ENCODE measurements at places on chromosomes 2 and 18.

DNA sequence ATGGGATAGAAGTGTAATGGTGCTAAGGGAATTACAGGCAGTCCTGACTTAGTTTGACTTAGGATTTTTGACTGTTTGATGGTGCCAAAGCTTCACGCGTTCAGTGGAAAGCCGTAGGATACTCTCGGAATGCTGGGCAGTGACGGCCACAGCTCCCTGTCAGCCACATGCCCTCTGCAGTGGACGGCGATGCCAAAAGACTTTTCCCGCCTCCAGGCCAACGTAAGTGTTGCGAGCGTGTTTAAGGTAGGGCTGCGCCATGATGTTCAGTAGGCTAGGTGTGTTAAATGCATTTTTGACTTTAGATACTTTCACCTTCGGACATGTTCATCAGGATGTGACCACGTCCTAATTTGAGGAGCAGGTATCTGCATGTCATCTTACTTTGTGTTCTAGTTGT, 63.4 kb downstream of the DCDC2C start:
- no peak for DNase-seq

- no peak for DNase-seq
Observed at GRCh38 chr2:215105607-215106354, 32.6 kb downstream of the ABCA12 start.

DNA sequence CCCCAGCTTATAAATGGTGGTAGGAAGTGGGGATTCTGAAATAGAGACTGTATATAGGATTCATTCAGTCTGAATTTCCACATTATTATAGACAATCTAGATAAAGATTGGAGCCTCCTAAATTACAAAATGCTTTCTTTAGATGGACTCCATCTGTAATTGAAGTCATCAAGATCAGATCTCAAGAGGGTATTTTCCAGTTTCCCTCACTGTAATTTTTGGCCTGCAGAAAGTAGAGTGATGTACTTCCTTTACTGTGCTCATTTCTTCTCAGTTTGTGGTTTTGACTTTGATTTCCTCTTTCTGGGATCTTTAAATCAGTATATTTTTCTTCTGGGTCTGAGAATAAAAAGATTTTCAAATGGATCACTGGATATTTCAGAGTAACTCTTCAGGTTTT, 7.2 kb downstream of the BABAM2 start:
- DNase-seq = peak; percentile 51

DNA sequence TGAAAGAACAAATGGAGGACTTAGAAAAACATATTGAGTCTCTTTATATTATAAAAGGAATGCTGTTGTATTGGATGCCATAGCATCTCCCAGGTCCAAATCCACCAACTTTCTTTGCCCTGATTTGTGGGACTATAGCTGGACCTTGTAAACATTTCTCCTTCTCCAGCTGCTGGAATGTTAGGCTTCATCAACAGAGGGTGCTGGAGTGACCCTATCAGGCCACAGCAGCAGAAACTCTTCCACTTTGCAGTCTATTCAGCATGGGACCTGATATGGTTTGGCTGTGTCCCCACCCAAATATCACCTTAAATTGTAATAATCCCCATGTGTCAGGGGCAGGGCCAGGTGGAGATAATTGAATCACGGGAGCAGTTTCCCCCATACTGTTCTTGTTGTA, 138.4 kb upstream of the ARL4C start:
- no peak for DNase-seq

DNA sequence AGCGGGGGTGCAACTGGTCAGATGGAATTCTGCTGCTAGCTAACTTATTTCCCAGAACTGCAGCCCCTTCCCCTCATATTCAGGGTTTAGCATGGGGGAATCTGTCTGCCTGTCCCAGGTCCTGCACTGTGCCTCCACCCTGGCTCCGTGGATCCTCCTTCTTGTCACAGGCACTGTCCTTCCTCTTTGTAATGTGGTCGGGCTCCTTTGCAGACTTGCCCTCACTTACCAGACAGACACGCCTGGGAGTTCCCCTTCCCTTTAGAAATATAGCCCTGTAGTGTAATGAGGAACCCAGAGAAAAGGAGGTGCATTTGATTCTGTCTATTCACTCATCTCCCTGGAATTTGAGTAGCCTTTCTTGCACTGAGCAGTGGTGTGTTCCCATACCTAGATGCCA, 108.7 kb downstream of the TRIM43 start:
- no peak for DNase-seq

DNA sequence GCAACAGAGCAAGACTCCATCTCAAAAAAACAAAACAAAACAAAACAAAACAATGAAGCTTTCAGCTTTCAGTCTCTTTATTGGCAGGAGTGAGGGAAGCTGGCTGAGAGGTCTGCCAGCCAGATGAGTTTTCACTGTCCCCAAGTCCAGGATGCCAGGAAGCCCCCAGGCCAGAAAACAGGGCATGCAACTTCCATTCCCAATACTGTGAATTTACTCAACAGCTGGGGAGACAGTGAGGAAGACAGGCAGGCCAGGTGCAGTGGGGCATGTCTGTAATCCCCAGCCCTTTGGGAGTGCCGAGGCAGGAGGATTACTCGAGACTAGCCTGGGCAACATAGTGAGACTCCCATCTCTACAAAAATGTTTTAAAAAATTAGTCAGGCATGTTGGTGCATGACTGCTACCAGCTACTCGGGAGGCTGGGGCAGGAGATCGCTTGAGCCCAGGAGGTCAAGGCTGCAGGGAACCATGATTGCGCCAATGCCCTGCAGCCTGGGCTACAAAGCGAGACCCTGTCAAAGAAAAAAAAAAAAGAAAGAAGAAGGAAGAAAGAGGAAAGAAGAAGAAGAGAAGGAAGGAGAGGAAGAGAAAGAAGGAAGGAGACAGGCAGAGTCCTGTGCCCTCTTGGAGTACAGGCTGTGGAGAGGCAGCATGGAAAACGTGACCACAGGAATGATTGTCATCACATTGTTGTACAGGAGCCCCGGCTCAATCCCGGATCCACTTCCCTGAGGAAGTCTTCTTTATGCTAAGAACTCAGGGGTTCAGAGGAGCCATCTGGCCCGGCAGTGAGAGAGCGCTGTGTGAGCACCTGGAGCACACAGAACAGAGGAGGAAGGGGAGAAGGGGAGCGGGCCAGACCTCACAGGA, 29.2 kb upstream of the POMC start:
- DNase-seq = no peak

DNA sequence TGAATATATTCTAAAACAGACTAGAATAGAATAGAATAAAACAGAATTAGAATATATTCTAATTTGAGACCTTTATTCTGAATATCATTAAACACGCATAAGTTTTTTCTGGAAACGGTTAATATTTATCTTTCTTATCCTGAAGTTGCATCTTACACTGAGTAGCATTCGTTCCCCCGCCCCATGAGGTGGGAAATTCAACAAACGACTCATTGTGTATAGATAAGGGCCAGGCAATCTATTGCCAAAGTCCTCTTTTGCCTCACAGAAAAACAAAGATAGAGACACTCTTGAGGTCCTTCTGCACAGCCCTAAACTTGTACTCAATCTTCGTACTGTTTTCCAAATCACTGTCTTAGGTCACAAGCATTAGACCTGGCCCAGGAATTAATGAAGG, 98.1 kb downstream of the COL6A3 start:
- no peak for DNase-seq
